NCI-H1417 (cell line): ENCODE measurements at places on chromosomes 1 and 21.

- DNase-seq, result no peak
Observed at GRCh38 chr1:89065079-89065868, at the start of gene GBP1. Gene GBP1, minus strand, starts transcription at chr1:89065208. Its CDS starts 1,974 bp downstream, at chr1:89063234.

DNA sequence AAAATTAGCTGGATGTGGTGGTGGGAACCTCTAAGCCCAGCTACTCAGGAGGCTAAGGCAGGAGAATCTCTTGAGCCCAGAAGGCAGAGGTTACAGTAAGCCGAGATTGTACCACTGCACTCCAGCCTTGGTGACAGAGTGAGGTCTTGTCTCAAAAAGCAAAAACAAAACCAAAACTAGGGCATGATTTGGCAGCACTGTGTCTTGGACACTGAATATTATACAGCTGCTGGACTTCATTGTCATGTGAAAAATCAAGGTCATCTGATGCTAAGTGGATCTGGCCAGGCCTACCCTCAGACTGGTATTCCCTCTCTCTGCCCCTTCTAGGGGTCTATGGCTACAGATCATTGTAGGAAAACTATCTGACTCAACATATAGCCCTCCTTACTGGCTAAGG is 55.2 kb upstream of the MRPS6 start:
- DNase-seq, result no peak

DNA sequence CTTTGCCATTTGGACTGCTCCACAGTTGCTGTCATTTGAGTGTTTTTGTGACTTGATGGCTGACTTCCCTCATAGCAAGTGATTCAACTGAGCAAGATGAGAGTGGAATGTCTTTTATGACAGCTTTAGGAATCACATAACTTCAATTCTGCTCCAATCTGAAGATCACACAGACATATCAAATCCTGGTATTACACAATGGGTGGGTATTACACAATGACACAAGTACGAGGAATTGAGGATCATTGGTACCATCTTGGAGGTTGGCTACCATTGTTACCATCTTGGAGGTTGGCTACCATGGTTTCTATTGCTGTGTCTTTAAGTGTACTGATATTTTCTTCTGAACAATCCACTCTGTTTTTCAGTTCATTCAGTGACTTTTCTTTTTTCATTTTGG is 8.5 kb upstream of the TSHB start:
- no peak for DNase-seq

GRCh38 chr1:54857141-54857540 is 29.9 kb downstream of the DHCR24 start:
- no peak for DNase-seq

DNA sequence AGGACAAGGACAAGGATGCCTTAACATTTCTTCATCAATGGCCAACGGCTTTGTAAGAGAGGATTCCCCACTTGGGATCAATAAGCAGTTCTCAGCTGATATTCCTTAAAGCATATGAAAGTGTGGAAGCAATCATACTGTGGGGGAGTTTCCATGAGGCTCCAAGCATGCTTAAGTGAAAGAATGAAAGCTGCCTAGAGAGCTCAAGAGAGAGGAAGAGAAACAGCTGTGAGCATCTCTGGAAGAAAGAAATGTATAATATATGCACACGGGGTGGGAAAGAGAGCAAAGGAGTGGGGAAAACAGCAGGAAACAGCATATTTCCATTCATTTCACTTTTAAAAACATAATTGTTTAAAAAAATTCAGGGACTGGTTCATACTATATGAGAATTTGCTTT is 94.7 kb upstream of the WARS2 start:
- DNase-seq, result no peak

GRCh38 chr1:78464449-78464891 is 26.3 kb upstream of the PTGFR start:
- no peak for DNase-seq

DNA sequence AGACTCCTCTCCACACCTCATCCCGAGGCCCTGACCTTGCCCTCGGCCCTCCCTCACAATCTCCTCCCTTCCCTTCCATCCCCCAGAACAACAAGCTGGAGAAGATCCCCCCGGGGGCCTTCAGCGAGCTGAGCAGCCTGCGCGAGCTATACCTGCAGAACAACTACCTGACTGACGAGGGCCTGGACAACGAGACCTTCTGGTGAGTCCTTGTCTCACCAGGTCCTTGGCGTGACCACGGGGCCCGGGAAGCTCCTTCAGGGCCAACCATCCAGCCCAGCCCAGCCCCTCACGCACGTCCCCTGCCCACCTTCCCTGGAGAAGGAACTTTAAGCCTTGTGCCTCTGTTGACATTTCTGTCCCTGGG is 15.6 kb downstream of the PODN start:
- no peak for DNase-seq

GRCh38 chr1:162626761-162627160 is 5.5 kb upstream of the DDR2 start:
- no peak for DNase-seq

- peak; percentile 53 for DNase-seq
Observed at GRCh38 chr1:25771221-25772114, 28.5 kb upstream of the SELENON start.
